NCI-H1105 treated with DMSO at 0.1 percent for 48 hours (cell line): ENCODE measurements at places on chromosomes 16 and 17.

GRCh38 chr16:5073279-5073629 lies 1.6 kb downstream of the ALG1 start:
- no peak for DNase-seq

GRCh38 chr17:76783146-76783545 lies 45.2 kb downstream of the MFSD11 start:
- no peak for DNase-seq

DNA sequence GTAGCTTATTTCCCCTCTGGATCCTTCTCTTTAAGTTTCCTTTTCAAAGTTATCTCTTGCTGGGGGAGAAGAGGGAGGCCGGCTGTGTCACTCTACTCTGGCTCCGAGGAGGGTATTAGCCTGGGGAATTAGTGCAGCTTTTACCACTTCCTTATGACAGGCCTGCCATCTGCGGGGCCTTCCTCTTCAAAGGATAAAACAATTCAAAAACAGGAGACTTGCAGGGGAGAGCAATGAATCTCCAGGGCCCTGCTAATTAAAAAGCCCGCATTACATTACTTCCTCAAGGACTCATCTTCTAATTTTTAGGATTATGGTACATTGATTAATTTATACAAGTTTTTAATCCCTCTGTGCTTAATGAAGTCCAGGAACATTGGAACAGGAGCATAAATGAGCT lies 190.9 kb upstream of the CDH5 start:
- no peak for DNase-seq

GRCh38 chr17:64077379-64077778 lies 52.6 kb downstream of the ERN1 start:
- DNase-seq, result no peak

DNA sequence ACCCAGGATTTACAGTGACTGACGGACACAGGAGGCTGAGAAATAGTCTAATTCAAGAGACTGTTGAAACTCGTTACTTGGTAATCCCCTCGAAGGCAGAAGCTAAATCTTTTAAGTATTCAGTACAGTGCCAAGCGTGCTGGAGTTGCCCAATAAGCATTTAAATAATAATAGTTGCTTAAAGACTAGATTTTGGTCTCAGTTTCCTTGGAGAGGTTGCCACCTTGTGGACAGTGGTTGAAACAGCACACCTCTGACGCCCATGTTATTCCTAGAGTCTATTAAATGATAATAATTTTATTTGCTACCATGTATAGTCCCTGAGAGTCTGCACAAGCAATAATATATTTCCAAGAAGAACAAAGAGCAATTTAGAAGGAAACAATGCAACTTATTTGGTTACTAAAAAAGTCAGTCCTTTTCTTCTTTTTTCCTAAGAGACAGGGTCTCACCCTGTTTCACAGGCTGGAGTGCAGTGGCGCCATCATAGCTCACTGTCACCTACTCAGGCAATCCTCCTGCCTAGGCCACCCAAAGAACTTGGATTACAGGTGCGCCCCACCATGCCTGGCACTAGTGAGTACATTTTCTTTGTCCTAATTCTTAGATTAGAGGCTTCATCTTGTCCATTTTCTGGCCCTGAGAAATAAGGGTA lies 138.0 kb upstream of the NUDT7 start:
- DNase-seq, result peak; percentile 50

GRCh38 chr17:4006745-4007211 lies 42.5 kb upstream of the ATP2A3 start:
- no peak for DNase-seq

- DNase-seq, result no peak
These were observed 185.6 kb downstream of the PRKCA start for GRCh38 chr17:66487981-66488468.

- no peak for DNase-seq
These were observed 108.4 kb downstream of the HS3ST3B1 start for GRCh38 chr17:14409292-14409691.

GRCh38 chr17:32485261-32486110 lies 1.3 kb upstream of the CDK5R1 start:
- DNase-seq, result no peak

DNA sequence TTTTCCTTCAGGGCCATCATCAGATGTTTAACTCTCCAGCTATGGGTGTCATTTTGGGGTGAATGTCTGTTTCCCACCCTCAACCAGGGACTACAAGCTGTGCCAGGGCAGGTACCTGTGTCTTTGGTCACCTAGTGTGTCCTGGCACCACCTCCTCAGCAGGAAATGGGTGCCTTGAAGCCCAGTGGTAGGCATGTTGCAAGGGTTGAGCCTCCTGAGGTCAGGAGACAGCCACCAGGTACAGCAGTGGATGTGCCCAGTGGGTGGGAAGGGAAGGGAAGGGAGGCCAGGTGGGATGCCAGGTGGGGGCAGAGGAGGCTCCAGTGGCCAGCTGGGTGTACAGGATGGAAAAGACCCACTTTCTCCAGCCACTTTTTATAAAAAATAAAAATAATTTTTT lies 25.5 kb upstream of the ADORA2B start:
- no peak for DNase-seq

DNA sequence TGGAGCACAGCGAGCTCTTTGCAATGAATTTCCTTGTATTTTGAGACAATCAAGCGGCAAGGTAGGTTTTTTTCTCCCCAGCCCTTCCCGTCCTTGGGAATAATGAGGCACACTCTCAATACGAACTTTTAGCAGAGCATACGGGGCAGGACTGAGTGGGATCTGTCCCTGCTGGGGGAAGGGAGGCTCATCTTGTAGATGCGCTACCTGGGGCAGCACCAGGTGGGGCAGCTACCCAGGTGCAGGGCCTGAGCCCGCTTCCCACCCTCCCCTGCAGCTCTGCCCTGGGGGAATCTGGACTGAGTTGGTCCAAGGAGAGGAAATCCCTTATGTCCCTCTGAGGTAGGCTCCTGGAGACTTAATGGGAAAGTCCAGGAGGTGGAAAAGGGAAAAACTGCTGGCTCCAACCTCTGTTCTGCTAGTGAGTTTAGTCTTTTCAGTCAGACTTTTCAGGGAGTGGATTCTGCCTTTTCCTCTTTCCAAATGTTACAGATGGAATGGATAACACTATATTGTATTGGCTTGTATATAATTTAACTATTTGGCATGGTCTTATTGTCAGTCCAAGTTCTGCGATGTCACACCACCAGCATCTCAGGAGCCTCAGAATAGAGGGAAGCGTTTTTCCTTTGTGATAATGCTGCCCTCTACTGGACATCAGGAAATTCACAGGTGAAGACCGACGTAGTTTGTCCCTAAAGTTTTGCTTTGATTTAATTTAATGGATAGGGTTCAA lies 9.6 kb upstream of the CES1 start:
- DNase-seq, result peak; percentile 67

DNA sequence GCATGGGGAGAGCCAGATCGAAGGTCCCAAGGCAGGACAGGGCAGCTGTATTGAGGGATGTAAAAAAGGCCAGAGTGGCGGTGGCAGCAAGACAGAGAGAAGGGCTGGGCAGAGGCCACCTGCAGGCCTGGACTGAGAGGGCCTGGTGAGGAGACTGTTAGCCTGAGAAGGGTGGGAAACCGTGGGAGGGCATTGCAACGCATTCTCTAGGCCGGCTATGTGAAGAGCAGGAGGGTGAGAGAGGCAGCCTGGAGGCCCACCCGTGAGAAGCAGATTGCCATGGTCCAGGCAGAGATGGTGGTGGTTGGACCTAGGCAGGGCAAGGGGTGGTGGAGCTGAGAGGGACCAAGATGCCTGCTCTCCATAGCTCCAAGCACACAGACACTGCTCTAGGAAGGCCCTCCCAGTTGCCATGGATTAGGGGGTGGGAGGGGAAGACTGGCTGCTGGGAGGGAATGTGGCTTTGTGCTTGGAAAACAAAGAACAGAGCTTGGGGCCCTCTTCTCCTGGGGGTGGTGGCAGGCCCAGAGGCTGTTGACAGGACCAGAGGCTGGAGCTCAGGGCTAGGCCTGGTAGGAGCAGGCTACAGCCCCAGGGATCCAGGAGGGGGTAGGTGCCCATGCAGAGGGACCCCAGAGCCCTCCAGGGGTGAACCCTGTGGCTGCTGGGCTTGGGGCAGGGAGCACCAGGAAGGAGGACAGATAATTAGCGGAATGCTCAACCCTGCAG lies 12.4 kb upstream of the TCAP start:
- no peak for DNase-seq

- DNase-seq, result no peak
These were observed at the start of gene ABCA6 for GRCh38 chr17:69141431-69142174. Gene ABCA6 (minus strand): TSS chr17:69141895. CDS start chr17:69140703, 1,192 bp downstream.

- DNase-seq, result no peak
These were observed 28.3 kb downstream of the XPO6 start for GRCh38 chr16:28183484-28183883.
